A375 (cell line): ENCODE measurements at places on chromosomes 2 and 18. TPM values are rescaled to one million over a fixed set of nuclear protein-coding genes. Genes with fewer than 3 reads are reported as not detected.

Gene TMEM178A
- total RNA-seq: 0.38 TPM in 1 of 2 replicates, not detected in the other

Gene MXD1
- total RNA-seq: 6.3 and 8.0 TPM in 2 replicates

Gene ITGA4
- total RNA-seq: 30.0 and 31.6 TPM in 2 replicates

Gene GPR35
- 0.16 and 0.19 TPM in 2 replicates for total RNA-seq

Gene EVX2
- total RNA-seq: 0.05 TPM in 1 of 2 replicates, not detected in the other

Gene ABCG8
- not detected in 2 replicates for total RNA-seq

Gene ESPNL
- 0.40 and 0.41 TPM in 2 replicates for total RNA-seq

Gene FASTKD2
- 18.2 and 21.8 TPM in 2 replicates for total RNA-seq

Gene FOXI3
- total RNA-seq: 0.08 TPM in 1 of 2 replicates, not detected in the other

Gene XIRP2
- total RNA-seq: 0.08 TPM in 1 of 2 replicates, not detected in the other

Gene CFAP210
- not detected in 2 replicates for total RNA-seq

Gene PDE1A
- 0.11 TPM in 1 of 2 replicates, not detected in the other for total RNA-seq

Gene CCDC178
- total RNA-seq: not detected in 2 replicates

Gene CNTNAP5
- 0.11 TPM in 1 of 2 replicates, not detected in the other for total RNA-seq

Gene CGREF1
- total RNA-seq: 19.0 and 23.2 TPM in 2 replicates

Gene AP1S3
- 1.9 and 3.7 TPM in 2 replicates for total RNA-seq

Gene CRYGD
- not detected in 2 replicates for total RNA-seq

Gene TMEM182
- total RNA-seq: 0.98 and 3.1 TPM in 2 replicates

Gene CDH2
- 37.2 and 37.7 TPM in 2 replicates for total RNA-seq

Gene SLC19A3
- 0.68 and 1.1 TPM in 2 replicates for total RNA-seq

Gene PFN4
- 1.4 and 3.4 TPM in 2 replicates for total RNA-seq
